ENCODE measurements at places on chromosomes 3 and 15.

GRCh38 chr15:73001840-73002239 is 50.4 kb upstream of the NEO1 start:
- DNase-seq = no peak

GRCh38 chr3:97954228-97954827 is 17.9 kb downstream of the RIOX2 start:
- no peak for DNase-seq

- no peak for DNase-seq
These were observed 100.7 kb downstream of the CACNA2D3 start for GRCh38 chr3:54223063-54223462.

GRCh38 chr3:128632301-128632700 is 18.3 kb downstream of the RPN1 start:
- DNase-seq = no peak

- peak; percentile 40 for DNase-seq
These were observed 17.6 kb downstream of the ACAD11 start for GRCh38 chr3:132641837-132642538.

DNA sequence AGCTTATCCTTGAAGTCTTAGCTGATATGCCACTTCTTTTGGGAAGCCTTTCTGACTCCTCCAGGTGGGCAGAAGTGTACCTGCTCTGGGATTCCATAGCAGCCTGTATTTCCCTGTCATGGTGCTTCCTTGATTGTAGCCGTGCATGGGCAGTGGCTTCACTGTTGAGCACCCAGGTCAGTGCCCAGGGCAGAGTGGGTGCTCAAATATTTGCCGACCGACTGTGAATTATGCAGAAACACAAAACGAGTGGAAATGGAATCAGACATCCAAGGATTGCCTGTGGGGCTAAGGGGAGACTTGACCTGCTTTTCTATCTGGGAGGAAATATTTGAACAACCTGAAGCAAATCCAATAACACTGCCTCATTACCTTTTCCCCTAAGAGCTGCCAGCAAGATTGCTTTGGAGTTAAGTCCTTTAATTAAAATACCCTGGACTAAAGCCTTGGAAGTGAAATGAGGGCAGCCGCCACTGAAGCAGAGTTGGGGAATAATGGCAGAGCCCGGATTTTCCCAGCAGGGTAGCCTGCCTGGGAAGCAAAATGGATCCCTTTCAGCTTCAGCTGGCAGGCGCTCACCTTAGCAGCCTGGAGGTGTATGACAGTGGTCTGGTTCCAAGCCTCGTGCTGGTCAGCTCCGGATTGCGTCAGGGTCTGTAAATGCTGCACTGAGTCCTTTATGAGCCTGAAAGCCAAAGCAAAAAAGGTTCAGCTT is 14.9 kb downstream of the ACOX2 start:
- no peak for DNase-seq

DNA sequence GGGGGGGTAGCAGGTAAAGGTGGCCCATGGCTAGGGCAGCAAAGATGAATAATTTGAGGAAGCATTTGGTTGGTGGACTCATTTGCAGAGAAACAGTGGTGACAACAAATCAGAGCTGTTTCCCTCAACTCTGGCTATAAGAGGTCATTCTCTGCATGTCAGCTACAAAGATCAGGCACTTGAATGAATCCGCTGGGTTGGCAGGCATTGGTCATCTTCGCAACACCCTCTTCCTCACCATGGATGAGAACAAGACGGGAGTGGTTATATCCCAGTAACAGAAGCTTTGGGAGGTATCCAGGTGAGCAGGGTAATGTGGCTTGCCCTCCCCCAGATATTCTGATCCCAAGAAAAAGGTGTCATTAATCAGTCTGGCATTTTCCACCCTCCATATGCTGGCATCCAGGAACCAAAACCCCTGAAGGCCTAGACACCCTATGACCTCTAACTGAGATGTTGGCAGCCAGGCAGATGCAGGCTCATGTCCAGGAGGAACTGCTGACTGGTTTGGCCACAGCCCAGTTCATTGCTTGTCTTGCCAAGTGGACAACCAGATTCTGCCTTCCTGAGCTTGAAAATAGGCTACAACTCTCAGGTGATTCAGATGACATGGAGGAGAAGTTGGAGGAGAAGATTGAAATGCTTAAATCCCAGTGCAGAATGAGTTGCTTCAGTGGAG is 108.9 kb upstream of the TRIM42 start:
- DNase-seq = no peak

DNA sequence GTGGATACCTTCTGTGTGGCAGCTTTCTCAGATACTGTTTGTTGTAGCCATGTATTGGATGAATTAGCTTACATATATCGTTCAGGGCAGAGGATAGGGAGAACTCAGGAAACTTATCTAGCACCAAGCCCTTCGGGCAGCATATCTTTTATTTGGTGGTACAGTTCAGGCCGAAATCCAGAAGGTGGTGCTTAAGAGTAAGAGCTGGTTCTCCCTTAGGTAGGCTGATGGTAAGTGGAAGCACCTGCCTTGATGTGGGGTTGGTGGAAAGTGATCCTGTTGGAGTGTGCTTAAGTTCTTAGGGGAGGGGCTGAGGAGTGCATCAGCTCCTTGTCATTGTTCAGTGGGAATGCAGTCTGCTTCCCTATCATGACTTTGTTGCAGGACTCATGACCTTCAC is 187.5 kb downstream of the DOCK3 start:
- DNase-seq = no peak

DNA sequence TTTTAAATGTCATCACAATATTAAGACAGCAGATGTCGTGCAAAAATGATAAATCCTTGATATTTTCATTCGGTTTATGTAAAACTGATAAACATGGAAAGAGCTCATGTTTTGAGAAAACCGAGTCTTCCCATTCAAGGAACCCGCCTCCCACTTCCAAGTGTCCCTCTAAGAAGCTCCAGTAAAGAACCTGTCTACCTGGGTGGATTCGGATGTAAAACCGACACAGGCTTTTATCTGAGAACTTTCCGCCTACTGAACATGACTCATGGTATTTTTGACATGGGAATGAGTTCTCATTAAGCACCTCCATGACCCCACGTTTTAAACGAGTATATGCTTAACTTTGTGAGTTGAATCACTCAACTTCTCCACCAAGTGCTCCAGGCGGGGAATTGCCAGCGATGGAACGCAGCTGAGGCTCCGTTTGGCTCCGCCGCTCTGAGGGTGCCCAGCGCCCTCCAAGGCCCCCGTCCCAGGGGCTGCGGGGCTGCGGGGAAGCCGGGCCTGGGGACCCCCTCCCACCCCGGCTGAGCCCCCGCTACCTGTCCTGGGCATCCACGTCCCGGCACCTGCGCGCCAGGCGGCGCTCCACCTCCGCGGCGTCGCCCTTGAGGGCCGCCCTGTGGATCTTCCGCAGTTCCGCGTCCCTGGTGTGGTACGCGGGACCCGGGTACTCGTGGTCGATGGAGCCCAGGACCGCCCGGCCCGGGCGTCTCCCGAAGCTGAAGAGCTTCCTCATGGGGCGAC is 119.9 kb downstream of the LMLN start:
- no peak for DNase-seq

DNA sequence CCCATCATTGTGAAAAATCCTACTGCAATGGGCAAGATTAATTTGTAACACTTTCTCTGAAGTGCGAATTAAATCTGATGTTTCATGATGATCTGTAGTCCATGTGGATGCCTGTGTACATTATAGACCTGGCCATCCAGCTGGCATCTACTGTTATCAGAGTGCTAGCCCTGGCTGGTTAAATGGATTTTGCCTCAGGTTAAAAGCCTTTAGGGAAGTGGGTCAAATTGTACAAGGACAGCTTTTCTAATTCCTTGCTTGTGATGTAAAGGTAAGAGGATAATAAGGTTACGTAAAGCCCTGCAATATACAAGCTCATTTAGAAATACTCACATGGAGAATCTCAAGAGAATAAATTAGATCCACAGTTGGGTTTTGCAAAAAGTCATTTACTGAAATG is 138.2 kb downstream of the EPHA3 start:
- no peak for DNase-seq

DNA sequence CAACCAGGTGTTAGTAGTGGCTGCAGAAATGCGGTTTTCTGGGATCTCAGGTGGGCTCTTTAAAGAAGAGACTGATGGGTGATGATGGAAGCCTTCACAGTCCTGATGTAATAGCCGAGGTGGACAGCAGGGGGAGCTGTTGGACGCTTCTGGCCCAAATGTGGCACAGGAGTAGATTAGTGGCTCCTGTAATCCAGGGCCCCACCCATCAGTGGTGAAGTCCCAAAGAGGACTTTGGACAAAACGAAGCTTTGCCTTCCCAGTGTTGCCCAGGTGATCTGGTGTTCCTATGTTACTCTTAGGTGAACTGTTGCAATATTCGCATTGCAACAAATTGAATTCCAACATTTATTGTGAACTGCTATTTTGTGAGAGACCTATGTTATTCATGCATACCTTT is 31.8 kb upstream of the MYZAP start:
- DNase-seq = peak; percentile 84

DNA sequence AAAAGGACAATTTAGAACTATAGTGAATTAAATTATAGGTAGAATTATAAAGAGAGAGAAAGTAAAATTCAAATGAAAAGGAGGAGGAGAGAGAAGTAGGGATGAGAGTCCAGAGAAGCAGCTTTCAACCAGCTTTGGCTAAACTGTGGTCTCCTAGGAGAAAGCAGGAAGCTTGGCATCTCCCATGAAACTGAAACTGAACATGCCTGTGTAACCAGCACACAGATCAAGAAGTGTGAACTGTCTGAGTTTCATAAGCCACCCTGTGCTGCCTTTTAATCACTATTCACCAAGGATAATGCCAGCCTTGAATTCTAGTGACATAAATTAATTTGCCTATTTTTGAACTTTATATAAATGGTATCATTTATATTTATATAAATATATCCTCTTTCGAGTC is 128.5 kb downstream of the MYRIP start:
- DNase-seq = no peak

GRCh38 chr3:77320514-77320913 is 280.6 kb downstream of the ROBO2 start:
- DNase-seq = no peak

All from urothelium cell line (cell line).